ENCODE measurements at places on chromosomes 16 and 17.

- DNase-seq: no peak
Measured at GRCh38 chr17:65092262-65092661, 35.7 kb upstream of the GNA13 start.

GRCh38 chr17:74235040-74235581, 21.7 kb downstream of the TTYH2 start:
- DNase-seq: no peak

DNA sequence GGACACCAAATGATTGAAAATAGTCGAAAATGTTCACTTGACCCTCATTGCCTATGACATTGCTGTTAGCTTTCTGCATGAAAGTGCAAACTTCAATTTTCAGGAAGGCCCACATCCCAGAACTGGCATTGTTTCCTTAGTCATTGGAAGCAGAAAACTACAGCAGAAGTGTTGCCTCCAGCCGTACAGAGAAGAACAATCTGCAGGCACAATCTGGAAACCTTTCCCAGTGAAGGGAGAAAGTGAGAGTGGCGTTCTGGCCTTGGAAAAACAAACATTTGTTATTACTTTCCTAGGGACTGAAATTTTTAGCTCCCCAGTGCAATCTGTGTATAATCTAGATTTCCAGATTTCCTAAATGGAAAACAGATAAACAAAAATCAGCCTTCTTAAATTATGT, 529.5 kb upstream of the RBFOX1 start:
- DNase-seq: no peak

DNA sequence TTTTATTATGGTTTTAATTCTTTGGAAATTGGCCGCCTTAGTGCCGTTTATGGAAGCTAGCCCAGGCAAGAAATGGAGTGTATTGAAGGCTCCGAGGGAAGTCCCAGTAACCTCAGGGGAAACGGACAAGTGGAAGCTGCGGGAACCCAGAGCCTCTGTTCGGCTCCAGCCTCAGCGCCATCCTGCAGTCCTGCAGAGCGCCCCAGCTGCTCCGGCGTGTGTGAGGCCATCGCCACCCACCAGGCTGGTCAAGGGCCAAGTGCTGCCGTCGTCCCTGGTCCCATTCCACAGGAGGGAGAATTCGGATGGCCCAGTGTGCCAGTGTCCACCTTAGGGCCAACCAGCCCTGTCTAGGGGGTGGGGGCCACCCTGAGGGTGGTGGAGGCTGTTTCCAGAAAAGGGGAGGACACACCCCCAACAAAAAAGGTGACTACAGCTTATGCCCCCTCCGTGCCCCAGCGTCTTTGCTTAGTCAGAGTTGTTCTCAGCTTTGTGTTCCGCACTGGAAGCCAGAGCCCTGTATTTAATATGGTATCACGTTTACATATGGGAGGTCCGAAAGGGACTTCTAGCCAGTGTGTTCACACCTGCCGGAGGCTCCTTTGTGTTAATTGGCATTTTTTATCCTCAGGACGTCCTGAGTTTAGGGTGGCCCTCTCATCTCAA, 13.0 kb downstream of the MGRN1 start:
- DNase-seq: no peak

GRCh38 chr16:47072158-47072557, 71.6 kb downstream of the NETO2 start:
- no peak for DNase-seq

GRCh38 chr17:37833237-37833859, 88.5 kb upstream of the HNF1B start:
- DNase-seq: no peak

DNA sequence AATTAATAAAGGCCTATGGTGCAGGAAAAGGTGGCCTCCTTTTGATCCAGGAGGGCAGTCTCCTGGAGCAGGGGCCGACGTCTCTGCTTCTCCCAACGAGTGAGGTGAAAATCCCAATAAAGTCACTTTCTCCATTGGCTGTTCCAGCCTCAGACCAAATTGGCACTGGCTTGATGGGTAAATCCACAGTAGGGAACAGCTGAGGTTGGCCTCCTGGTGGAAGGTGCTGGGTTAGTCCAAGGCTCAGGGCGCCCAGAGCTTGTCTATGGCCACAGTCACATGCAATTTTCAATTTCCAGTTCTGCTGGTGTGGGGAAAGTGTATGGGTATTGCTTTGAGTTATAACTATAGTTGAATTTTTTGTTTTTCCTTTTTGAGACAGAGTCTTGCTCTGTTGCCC, 79.0 kb downstream of the NETO2 start:
- no peak for DNase-seq

DNA sequence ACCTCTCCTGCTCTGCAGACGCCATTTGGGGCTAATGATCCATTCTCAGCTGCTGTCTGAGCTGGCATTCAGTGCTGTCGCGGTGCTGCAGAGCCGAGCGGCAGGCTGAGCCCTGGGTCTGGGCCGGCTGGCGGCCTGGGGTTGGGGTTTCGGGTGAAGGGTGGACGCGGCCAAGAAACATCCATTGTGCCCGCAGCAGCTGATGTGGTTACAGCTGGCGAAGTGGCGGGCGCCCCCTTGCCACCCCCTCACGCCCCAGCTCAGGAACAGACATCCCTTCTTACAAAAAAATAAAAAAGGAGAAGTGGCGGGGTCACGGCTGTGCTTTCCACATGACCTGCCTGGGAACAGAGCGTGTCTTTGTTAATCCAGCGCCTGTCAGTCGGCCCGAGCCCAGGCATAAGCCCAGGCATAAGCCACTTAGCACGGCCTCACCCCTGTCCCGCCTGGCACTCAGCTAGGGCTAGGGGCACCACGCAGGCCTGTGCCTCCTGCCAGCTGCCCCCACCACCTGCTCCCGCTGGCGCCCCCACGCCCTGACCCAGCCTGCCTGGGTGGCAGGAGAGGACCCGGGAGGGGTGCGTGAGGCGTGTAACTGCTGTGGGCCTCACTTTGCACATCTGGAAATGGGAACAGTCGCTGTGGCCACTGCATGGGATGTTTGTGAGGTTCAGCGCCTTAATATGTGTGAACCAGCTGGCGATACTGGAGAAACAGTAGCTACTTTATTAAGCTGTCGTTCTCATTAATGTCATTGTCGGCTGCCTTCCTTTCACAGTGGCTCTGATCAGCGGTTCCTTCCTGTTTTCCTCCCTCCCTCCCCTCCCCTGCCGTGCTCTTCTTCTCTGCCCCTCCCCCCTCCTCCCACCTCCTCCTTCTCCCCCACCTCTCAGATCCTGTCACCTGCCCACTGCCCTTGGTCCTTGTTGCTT, 197.7 kb upstream of the CIBAR2 start:
- no peak for DNase-seq

- no peak for DNase-seq
Measured at GRCh38 chr17:17022456-17022855, 19.8 kb upstream of the MPRIP start.

DNA sequence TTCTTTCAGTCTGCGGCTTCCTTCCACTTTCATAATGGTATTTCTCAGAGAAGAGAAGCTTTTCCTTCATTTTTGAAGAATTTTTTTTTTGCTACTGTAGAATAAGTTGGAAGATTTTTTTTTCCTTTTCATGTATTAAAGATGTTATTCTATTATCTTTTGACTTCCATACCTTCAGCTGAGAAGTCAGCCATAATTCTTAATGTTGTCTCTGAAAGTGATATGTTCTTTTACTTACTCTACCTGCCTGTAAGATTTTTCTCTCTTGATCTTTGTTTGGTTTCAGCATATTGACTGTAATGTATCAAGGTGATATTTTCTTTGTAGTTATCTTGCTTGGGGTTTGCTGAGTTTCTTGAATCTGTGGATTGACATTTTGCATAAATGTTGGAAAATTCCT, 143.5 kb upstream of the TOX3 start:
- no peak for DNase-seq

GRCh38 chr17:73336408-73337329, 24.9 kb upstream of the CDC42EP4 start:
- no peak for DNase-seq

GRCh38 chr17:55110521-55110920, 142.0 kb downstream of the STXBP4 start:
- DNase-seq: no peak

- no peak for DNase-seq
Measured at GRCh38 chr17:21843951-21844590, 151.7 kb downstream of the KCNJ18 start.

DNA sequence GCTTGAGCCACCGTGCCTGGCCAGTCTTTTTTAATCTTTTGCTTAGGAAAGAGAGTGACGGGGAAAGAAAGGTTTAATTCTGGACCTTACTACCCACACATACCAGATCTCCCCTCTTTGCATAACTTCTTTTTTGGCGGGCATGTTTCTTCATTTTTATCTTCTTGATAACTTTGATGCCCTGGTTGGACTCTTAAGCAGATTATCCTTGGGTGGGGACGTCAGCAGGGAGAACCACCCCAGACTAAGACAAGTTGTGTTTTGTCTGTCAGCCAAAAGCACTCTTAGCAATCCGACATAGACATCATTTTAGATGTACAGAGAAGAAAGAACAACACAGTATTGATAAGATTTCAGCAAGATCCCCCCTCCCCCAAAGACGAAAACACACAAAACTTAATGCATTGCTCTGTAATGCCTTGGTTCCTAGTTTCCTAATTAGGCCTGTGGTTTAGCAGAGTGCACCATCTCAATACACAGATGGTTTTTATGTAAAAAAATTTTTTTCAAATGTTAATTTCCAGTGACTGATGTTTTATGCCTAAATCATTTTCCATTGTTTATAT, 99.9 kb downstream of the MSI2 start:
- DNase-seq: no peak

DNA sequence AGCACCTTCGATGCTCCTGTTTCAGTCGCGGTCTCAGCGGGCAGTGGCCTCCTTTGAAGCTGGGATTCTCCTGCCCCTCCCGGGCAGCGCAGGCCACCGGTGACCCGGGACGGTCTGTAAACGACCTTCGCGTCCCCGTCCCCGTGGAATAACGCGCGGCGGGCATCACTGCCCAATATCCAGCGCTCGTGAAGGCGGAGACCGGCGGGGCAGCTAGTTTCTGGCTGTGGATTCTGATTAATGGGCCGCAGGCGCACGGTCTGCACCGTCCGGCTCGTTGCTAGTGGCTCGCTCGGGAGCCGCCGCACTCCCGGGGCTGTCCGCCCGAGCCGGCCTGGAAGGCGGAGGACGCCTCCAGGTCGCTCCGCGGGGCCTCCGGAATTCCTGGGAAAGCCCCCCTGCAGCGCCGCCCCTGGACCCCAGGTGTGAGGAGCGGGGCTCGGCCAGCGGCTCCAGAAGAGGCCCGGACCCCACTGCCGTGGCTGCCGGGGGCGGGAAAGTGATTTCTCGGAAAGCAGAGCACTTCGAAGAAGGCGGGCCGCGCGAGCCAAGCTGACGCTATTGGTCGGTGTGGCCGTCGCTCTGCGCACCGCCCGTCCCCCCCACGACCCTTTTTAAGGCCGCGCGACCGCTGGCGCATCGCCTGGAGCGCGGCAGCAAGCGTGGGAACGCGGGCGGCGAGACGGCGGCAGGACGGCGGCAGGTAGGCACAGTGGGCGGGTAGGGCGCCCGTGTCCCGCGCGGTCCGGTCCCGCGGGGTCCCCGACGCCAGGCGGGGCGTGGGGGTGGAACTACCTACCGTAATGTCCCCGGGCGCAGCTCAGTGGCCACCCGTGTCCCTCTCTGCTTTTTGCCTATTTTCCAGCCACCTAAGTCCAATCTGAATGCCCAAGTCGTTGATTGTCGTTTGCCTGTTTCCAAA, at the start of gene IRF8:
TSS of gene IRF8 (plus strand) at position 642 of the 922 bp plus-strand sequence. CDS start 3,854 bp downstream, outside the sequence.
- peak; percentile 77 for DNase-seq

- peak; percentile 56 for DNase-seq
Measured at GRCh38 chr17:42980766-42981397, 517 bp downstream of the RUNDC1 start.

DNA sequence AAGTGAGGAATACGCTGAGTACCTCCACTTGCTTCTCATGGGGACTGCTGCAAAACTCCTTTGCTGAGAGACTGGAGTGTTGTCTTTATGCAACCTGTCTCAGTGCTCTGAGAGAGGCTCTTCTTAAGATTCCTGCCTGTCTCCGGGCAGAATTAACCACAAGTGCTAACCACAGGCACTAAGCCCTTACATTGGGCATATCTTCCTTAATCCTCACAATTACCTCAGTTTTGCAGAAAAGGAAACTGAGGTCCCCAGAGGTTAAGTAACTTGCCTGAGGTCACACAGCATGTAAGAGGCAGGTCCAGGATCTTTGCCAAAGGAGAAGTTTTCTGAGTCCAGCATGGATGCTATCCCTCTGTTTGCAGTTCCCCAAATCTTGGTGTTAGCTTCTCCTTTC, 86.0 kb downstream of the GP2 start:
- no peak for DNase-seq

DNA sequence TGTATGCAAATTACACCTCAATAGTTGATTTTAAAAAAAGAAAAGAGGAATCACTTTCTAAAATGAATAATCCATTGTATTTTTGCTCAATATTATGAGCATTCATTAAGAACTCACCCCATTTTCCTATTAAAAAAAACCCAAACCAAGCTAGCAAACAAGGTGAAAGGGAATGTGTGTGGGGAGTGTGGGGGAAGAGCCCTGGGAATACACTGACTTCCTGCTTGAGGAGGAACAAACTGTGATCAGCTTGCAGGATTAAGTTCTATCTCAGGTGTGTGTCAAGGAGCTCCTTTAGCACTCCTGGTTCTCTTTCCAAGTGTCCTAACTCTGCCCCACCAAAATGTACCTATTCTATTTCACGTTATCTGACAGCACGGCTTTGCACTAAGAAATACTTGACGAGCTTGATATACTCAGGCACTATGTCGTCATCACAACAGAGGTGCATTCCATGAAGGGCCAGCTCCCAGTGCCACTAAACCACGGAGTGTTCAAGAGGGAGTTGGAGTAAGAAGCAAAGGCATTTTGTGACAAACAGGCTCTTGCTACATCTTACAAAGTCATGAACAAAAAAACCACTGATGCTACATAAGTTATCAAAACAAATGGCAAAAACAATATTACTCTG, 73.2 kb downstream of the MYH10 start:
- no peak for DNase-seq

- DNase-seq: no peak
Measured at GRCh38 chr16:56716761-56717160, 13.2 kb upstream of the NUP93 start.

- no peak for DNase-seq
Measured at GRCh38 chr16:4908854-4909401, 28.0 kb downstream of the PPL start.

DNA sequence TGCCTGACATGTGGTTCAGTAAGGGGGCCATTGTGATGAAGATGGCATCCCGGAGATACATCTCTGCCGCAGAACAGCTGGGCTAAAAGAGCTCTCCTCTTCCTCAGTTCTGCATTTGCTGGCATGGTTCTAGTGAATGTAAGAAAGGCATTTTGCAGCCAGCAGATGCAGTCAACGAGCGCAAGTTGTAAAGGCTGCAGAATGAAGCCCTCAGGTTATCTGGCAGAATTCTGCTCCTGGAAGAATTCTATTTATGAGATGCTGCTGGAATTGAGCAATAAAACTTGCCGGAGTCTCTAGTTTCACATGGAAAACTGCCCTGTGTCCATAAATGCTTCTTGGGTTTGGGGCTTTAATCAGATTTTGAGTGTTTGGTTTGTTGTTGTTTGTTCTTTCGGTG, 176.8 kb upstream of the HSBP1 start:
- DNase-seq: no peak

DNA sequence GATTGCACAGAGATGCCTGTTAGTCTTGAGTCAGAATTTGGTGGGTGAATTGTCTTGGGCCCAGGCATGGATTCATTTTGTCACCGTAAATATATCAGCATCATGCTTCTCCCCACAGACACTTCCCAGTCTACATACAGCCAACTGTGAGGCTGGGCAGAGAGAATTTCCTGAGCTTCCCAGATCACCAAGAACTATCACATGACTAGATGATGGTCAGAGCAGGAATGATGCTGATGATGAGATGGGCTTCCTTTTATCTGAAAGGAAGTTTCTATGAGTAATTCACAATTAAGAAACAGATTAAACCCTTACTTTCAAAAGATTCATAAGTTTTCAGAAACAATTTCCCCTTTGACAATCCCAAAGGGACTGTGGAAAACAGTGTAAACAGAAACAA, 323 bp upstream of the KRTAP9-9 start:
- no peak for DNase-seq
